Uterus (tissue), 4 donors: ENCODE measurements at places on chromosomes 5 and 9. TPM values are rescaled to one million over a fixed set of nuclear protein-coding genes. Genes with fewer than 3 reads are reported as not detected.

The EIF4EBP3 gene
- total RNA-seq, result not detected

The C9orf43 gene
- total RNA-seq, result not detected

The PRUNE2 gene
- total RNA-seq, result 129 TPM

The POLE3 gene
- total RNA-seq, result 16.1 TPM

The ARID3C gene
- 0.82 TPM for total RNA-seq

The PRDM9 gene
- total RNA-seq, result not detected

The MARVELD2 gene
- total RNA-seq, result 0.26 TPM

The GABRA1 gene
- total RNA-seq, result 1.7 TPM

- DNase-seq, result no peak
- no peak overlapping the region for H3K4me3 ChIP-seq
- H3K27me3 ChIP-seq, result no peaks in the 10 kb centered on the region
- no peaks in the 10 kb centered on the region for H3K4me1 ChIP-seq
- no peak overlapping the region for H3K27ac ChIP-seq
Observed at GRCh38 chr9:23674016-23674585, 151.9 kb downstream of the ELAVL2 start.

GRCh38 chr5:91182763-91183162 lies 200.4 kb downstream of the ARRDC3 start:
- H3K4me3 ChIP-seq, result no peak overlapping the region
- H3K27ac ChIP-seq, result no peak overlapping the region
- no peaks in the 10 kb centered on the region for H3K27me3 ChIP-seq
- H3K4me1 ChIP-seq, result no peaks in the 10 kb centered on the region
- no peak for DNase-seq
- H3K36me3 ChIP-seq, result no peaks in the 10 kb centered on the region

DNA sequence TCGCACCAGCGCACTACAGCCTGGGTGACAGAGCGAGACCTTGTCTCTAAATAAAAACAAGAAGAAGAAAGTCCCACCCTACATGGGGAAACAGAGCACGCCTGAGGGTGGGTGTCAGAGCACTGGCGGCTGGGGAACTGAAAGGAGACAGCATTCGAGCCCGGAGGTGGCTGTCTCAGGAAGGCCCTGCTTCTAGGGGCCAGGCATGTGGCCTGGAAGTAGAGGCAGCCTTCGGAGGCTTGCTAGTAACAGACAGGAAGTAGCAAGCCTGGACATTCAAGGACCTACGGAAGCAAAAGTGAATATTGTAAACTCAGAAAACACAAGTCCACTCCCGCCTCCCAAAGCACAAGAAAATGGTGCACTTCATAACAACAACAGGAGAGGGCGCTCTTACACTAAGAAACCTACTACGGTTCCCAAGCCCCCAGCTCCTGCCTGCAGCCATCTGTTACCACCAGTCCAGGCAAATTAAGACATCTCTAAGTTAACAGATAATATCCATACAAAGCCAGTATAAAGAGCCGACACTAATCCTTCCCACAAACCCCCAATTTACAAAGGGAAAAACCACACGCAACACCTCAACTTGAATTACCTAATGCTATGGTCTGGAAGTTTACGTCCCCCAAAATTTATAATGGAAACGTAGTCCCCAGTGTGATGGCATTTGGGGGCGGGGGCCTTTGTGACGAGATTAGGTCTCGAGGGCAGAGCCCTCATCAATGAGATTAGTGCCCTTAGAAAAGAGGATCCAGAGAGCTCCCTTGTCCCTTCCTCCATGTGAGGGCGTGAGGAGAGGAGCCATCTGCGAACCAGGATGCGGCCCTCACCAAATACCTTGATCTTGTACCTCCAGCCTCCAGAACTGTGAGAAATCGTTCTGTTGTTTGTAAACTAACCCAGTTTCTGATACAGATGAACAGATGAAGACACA lies 7.7 kb downstream of the RASGEF1C start:
- DNase-seq, result no peak
- no peaks in the 10 kb centered on the region for H3K36me3 ChIP-seq
- no peak overlapping the region for H3K4me3 ChIP-seq

DNA sequence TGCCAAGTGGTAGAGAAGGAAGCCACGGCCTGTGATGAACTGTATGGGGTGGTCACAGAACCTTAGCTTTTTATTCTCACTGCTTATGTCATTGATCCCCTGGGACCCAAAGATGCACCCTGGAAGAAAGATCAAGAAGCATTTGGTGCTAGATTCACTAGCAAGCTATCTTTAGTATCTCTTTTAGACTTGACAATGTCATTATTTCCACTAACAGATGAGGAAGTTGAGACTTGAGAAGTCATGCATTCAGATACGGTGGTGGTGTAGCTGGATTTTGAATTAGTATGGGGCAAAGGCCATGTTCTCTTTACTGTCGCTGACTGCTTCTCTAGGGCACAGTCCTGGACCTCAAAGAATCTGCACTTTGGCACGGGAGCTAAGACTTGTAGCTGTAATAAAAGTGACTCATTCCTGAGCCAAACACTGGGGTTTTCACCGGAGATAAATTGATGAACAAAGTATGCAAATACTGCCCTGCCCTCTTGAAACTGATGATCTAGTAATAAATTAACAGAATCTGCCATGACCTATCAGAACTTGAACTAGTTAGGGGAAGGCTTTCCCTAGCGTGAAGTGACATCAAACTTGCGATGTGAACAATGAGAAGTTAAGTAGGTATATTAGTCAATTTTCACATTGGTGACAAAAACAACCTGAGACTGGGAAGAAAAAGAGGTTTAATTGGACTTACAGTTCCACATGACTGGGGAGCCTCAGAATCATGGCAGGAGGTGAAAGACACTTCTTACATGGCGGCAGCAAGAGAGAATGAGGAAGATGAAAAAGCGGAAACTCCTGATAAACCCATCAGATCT lies 5.4 kb downstream of the GDA start:
- H3K4me1 ChIP-seq, result no peaks in the 10 kb centered on the region
- DNase-seq, result no peak
- H3K27me3 ChIP-seq, result no peaks in the 10 kb centered on the region
- no peak overlapping the region for H3K27ac ChIP-seq
- no peak overlapping the region for H3K4me3 ChIP-seq

- no peak for DNase-seq
- H3K4me1 ChIP-seq, result peaks cover 19% of the 10 kb centered on the region
- H3K36me3 ChIP-seq, result no peaks in the 10 kb centered on the region
- no peaks in the 10 kb centered on the region for H3K27me3 ChIP-seq
Observed at GRCh38 chr9:130842545-130842944, 7.5 kb downstream of the ABL1 start.

- no peaks in the 10 kb centered on the region for H3K36me3 ChIP-seq
- H3K4me1 ChIP-seq, result no peaks in the 10 kb centered on the region
- no peak overlapping the region for H3K4me3 ChIP-seq
- DNase-seq, result no peak
- no peak overlapping the region for H3K27ac ChIP-seq
- H3K27me3 ChIP-seq, result no peaks in the 10 kb centered on the region
Observed at GRCh38 chr9:29830821-29831220, 2257.5 kb upstream of the C9orf72 start.

GRCh38 chr5:147046894-147047293 lies 168.3 kb upstream of the PPP2R2B start:
- H3K4me3 ChIP-seq, result no peak overlapping the region
- no peaks in the 10 kb centered on the region for H3K4me1 ChIP-seq
- DNase-seq, result no peak

DNA sequence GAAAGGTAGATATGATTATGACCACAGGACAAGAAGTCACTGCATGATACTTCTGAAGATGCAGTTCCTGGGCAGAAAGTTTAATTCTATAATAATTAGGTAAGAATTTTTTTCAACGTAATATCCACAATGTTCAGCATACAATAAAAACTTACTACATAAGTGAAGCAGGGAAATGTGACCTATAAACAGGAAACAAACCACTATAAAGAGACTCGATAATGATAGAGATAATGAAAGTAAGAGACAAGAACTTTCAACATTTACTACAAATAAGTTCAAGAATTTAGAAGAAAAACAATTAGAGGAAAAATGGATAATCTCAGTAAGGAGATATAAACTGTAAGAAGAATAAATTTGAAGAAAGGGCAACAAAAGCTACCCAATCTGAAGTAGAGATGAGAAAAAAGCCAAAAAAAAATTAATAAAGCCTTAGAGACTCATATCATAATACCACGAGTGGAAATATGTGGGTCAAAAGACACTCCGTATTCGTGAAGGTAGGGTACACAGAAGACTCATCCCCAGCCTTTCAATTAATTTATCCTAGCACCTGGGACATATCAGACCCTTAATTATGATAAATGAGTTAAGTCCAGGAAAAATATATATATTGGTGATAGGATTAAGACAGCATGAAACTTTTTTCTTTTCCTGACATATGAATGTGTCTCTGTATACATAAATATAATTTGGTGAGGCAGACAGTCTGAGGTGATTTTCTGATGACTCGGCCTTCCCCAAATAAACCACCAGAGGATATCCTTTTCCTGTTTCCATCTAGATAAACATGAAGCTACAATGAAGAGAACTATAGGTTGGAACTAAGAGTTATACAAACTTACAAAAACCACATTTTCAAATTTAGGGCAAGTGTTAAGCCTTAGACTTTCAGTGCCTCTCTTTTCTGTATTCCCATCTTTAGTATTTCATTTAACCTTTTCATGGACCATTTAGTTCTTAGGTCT lies 120.4 kb downstream of the RAPGEF6 start:
- H3K27me3 ChIP-seq, result no peaks in the 10 kb centered on the region
- DNase-seq, result no peak
- no peak overlapping the region for H3K4me3 ChIP-seq

- no peaks in the 10 kb centered on the region for H3K36me3 ChIP-seq
- H3K4me3 ChIP-seq, result no peak overlapping the region
- peak overlapping the region; percentile 86 for H3K27ac ChIP-seq
- H3K27me3 ChIP-seq, result no peaks in the 10 kb centered on the region
Observed at GRCh38 chr9:124280176-124280691, 22.5 kb downstream of the NEK6 start.

GRCh38 chr5:114223866-114224265 lies 138.0 kb upstream of the KCNN2 start:
- DNase-seq, result no peak
- H3K27me3 ChIP-seq, result no peaks in the 10 kb centered on the region
- no peak overlapping the region for H3K4me3 ChIP-seq

GRCh38 chr5:80277191-80277590 lies 21.3 kb upstream of the SERINC5 start:
- DNase-seq, result no peak
- no peaks in the 10 kb centered on the region for H3K4me1 ChIP-seq
- H3K4me3 ChIP-seq, result no peak overlapping the region
- no peak overlapping the region for H3K27ac ChIP-seq
- H3K36me3 ChIP-seq, result no peaks in the 10 kb centered on the region

- H3K27ac ChIP-seq, result peak overlapping the region; percentile 58
- no peaks in the 10 kb centered on the region for H3K36me3 ChIP-seq
- H3K4me1 ChIP-seq, result peaks cover 7% of the 10 kb centered on the region
- no peak for DNase-seq
- no peak overlapping the region for H3K4me3 ChIP-seq
Observed at GRCh38 chr9:134944916-134945315, 27.2 kb upstream of the FCN1 start.

GRCh38 chr5:120873083-120873482 lies 409.0 kb downstream of the PRR16 start:
- no peak overlapping the region for H3K27ac ChIP-seq
- DNase-seq, result no peak
- H3K4me3 ChIP-seq, result no peak overlapping the region

GRCh38 chr5:54178207-54178606 lies 132.2 kb downstream of the ARL15 start:
- peaks cover 3% of the 10 kb centered on the region for H3K4me1 ChIP-seq
- no peak overlapping the region for H3K27ac ChIP-seq
- no peak overlapping the region for H3K4me3 ChIP-seq
- no peaks in the 10 kb centered on the region for H3K27me3 ChIP-seq
- no peaks in the 10 kb centered on the region for H3K36me3 ChIP-seq

- no peak overlapping the region for H3K4me3 ChIP-seq
- H3K27ac ChIP-seq, result peak overlapping the region; percentile 28
- no peaks in the 10 kb centered on the region for H3K4me1 ChIP-seq
- no peaks in the 10 kb centered on the region for H3K27me3 ChIP-seq
- no peaks in the 10 kb centered on the region for H3K36me3 ChIP-seq
Observed at GRCh38 chr9:104982543-104982942, 54.6 kb upstream of the ABCA1 start.

DNA sequence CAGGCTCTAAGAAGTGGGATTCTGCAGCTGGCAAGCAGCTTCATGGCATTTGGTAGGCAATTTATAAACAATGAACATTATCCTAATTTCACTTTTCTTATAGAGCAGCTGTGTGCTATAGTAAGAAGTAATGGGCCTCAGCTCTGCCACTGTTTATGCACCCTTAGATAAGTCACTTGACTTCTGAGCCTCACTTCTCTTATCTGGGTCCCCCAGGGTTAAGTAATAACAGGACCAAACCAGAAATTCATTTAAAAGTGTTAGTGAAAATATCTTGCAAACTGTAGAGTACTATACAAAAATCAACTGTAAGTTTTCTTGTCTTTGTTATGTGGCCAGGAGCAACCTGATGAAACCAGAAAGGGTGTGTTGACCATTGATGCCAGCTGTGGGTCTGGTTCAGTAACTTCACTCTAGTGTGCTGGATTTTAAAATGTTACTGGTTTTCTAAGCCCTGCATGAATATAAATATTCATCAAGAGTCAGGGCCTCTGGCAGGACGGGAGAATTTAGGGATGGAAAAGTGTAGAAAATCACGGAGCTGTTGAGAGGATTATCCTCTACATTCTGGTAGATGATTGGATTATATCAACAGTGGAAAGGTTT lies 24.2 kb downstream of the TNFAIP8 start:
- H3K27me3 ChIP-seq, result no peaks in the 10 kb centered on the region
- H3K27ac ChIP-seq, result no peak overlapping the region
- H3K36me3 ChIP-seq, result no peaks in the 10 kb centered on the region
